Central memory CD4-positive, alpha-beta T cell (primary cell): ENCODE measurements at places on chromosomes 2 and 18.

- DNase-seq, result no peak
Measured at GRCh38 chr2:46534589-46534988, 55.2 kb downstream of the TMEM247 start.

DNA sequence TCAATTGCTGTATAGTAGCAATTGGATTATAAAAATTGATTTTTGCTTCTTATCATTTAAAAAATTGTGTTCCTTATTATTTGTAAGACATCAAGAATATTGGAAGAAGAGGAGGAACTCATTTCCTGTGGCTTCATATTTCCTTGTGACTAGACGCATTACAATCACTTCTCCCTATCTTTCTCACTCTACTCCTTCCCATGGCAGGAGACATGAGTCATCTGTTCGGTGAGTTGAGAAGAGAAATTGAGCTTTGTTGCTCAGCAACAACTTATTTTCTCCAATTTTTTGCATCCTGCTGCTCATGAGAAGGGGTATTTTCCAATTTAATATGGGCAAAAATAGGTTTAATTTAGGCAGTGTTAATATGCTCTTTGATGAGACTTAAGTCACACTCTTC, 1783.9 kb downstream of the SUCLG1 start:
- no peak for DNase-seq

DNA sequence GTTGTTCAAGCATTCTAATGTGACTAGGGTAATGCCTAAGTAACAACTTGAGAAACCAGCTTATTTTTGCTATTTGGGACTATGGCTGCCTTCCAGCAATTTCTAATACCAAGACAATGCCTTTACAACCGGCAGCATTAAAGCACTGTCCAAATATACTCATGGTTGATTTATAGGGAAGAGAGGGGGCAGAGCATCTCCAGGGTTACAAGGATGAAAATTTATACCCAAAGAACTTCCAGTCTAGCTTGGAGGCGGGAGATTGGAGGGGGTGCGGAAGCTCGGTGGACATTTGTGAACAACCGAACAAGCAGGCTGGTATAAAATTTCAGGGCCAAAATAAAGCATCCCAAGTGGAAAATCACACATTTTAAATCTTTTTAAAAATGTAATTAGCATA, 294.9 kb upstream of the STON1 start:
- DNase-seq, result no peak

GRCh38 chr2:96146153-96146880, 1.1 kb upstream of the DUSP2 start:
- DNase-seq, result peak; percentile 95

- DNase-seq, result no peak
Measured at GRCh38 chr2:96436416-96436815, 68.7 kb downstream of the NEURL3 start.

GRCh38 chr18:59876310-59876626, 23.5 kb upstream of the PMAIP1 start:
- no peak for DNase-seq

DNA sequence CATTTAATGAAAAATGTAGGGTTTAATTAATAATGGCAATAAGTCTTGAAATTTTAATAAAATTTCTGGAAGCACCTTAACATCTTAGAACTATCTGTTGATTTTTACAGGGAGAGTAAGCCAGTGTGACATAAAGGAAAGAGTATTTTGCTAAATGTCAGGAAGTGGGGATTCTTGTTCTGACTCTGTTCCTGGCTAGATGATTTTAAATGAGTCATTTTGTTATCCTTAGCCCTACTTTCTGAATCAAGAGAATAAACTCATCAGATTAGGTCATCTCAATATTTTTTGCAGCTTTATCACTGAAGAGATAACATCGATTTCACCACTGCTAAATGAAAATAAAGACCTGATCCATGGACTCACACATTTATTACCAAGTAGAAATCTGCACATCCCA, 377.5 kb upstream of the CYRIA start:
- DNase-seq, result no peak

- DNase-seq, result no peak
Measured at GRCh38 chr18:460791-461190, 39.7 kb downstream of the COLEC12 start.

GRCh38 chr2:37984176-37984575, 59.1 kb downstream of the RMDN2 start:
- no peak for DNase-seq

DNA sequence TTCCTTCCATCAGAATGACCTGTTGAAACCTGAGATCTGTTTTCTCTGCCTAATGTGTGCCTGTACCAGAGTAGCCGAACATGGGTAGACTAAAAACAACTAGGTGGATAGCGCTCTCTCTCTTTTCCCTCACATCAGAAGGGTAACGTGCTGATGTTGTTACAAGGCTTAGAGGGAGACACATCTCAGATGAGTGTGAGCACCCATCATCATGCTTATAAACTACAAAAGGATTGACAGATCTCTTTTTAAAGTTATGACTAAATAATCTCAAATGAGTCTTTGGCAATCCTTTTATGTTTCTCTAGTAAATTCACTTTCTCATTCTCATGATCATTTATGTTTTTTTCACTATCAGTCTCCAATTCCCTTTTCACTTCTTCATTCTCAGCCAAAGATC, 75.5 kb upstream of the CCDC141 start:
- DNase-seq, result no peak

DNA sequence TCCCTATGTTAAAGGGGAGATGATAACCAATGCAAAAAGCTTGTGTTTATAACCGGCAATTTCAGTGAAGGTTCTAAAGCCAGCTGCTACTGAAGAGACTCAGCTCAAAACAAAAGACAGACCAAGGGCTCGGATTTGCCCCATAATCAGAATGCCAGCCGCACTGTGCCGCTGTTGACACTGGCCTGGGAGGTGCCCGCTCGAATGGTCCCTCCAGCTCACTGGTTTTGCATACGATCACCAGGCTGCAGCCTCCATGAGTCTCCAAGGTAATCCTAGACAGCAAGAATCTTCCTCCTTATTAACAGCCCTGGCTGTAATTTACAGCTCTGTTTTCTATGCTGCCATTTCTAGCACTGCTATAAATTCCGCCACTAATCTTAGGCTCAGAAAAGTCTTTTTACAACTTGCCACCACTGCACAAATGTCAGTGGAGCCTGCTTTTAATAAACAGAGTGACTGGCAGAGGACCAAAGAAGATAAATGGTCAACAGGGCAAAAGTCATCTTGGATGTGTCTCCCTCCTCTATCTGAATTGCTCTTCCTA, 155.7 kb upstream of the SH3BP4 start:
- DNase-seq, result no peak

- no peak for DNase-seq
Measured at GRCh38 chr2:178482437-178482836, 2.2 kb downstream of the PLEKHA3 start.

DNA sequence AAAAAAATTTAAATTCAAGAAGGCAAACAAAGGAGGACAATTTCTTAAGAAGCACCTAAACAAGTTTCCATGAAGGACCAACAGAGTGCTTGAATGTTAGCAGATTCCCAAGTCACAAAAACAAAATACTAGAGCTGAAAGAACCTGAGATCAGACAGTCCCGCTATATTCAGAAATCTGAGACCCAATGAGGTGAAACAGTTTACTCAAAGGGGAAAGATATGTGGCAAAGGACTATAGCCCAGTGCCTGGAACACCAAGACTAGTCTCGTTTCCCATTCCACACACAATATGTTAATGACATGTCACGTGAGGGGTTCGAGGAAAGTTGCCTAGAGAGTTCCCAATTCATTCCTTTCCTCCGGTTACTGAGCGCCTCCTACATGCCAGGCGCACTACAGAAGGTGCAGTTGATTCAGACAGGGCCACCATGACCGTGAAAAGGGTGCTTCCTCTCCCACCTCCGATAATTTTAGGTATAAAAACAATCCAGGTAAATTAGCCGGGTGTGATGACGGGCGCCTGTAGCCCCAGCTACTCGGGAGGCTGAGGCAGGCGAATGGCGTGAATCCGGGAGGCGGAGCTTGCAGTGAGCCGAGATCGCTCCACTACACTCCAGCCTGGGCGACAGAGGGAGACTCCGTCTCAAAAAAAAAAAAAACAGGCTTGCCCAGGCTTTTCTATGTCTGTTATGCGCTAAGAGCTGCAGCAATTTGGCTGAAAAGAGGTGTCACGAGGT, 617 bp downstream of the SRBD1 start:
- DNase-seq, result no peak

DNA sequence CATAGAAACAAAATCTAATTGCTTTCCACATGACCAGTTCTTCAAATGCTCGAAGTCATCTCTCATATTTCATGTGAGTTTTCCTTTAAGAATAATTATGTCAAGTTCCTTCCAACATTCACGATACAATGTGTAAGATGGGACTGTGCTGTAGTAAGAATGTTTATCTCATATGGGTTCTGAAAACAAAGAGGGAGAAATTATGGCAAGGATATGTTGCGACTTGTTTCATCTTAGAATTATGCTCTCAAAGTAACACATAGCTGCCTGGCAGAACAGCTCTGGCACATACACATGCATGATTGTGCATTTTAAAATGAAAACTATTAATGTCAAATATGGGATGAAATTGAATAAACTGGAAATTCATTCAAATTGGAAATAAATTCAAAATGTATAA, 314.8 kb upstream of the ACVR2A start:
- no peak for DNase-seq

GRCh38 chr2:136065384-136065783, 52.6 kb downstream of the CXCR4 start:
- no peak for DNase-seq

GRCh38 chr2:40471866-40472265, 20.0 kb upstream of the SLC8A1 start:
- DNase-seq, result no peak

GRCh38 chr2:226673314-226673723, 126.3 kb downstream of the IRS1 start:
- no peak for DNase-seq

- DNase-seq, result no peak
Measured at GRCh38 chr2:125167152-125167551, 1142.1 kb downstream of the CNTNAP5 start.

DNA sequence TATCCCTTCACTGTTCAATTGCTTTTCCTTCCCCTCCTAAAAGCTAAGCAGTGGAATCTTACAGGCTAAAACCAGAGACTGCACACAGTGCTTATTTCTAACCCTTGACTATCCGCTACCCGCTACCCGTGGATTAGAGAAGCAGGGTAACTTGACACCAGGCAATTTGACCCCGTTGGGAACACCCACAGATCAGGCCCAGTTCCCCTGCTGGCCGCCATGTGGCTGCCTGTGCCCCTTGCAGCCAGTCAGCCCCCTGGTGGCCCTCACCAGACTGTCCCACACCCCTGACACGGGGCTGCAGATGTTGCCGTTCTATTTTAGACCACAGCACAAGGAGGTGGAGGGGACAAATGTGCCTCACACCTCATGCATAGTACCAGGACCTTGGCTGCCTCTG, 74.8 kb downstream of the TXNL1 start:
- no peak for DNase-seq

DNA sequence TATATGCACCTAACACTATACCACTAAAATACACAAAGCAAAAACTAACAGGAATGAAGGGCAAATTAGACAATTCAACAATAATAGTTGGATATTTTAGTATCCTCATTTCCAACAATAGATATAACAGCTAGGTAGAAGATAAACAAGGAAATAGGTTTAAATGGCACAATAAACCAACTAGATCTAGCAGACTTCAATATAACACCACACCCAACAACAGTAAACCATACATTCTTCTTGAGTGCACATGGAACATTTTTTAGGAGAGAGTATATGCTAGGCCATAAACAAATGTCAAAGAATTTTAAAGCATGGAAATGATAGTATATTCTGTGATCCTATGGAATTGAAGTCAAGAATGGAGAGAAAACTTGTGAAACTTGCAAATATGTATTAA, 138.4 kb downstream of the NDUFA10 start:
- no peak for DNase-seq

DNA sequence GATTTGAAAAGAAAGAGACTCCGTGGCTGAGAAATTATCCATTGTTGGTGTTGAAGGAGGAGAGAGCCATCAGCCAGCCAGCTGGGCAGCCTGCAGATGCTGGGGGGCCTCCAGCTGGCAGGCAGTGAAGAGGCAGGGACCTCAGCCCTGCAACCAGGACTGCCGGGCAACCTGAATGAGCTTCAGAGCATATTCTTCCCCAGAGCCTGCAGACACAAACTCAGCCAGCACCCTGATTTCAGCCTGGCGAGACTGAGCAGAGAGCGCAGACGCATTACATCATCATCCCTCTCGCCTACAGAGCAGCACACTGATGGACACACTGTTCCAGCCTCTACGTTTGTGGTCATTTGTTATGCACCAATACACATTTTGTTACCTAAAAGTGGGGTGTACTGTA, 150.7 kb upstream of the RAB6C start:
- DNase-seq, result no peak

- DNase-seq, result no peak
Measured at GRCh38 chr2:178830451-178830850, 23.2 kb upstream of the TTN start.

GRCh38 chr18:57214976-57215375, 68.1 kb downstream of the BOD1L2 start:
- no peak for DNase-seq

DNA sequence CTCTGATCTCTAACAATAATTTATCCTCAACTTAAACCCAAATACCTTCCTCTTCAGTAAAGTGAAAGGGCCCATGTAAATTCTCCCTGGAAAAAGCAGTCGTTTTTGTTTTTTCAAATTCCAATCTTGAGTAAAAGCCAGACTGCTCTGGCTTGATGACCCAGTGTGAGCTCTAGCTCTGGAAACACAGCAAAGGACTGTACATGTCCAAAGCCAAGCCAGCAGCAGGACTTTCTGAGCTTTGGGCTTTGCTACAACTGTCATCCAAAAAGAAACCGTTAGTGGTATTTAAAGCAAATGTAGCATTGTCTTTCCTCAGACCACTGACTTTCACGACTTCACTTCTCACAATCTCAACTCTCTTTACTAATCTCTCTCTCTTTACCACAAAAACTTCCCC, 25.4 kb downstream of the SH3YL1 start:
- DNase-seq, result no peak

DNA sequence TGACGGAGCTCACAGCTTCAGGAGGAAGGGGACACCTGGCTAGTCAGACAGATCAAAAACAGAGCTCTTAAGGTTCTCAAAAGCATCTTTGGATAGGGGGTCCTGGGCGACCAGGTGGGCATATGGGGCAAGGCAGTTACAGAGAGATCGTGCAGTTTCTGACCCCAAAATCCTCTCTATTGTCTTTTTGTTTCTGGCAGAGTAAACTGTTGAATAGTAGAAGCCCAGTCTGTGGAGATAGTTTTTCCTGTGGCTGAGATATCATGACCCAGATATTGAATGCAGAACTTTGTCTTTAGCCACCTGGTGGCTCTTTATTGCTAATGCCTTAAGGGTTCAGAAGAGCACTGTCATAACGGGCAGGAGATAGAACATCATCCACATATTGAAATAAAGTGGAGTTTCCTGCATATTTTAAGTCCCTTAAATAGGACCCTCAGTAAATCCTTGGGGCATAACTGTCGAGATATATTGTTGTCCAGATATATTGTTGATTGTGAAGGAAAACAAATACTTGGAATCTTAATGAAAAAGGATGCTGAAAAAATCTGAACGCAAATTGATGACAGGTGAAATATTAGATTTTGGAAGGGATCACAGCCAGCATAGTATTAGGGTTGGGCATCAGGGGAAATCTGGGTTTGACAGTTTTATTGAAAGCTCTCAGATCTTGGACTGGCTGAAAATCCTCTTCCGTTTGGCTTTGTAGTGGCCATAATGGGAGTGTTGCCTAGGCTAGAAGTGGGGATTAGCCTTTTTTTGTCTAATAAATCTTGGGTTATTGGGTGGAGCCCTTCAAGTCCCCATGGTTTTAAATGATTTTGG, 14.1 kb upstream of the ZDBF2 start:
- DNase-seq, result no peak

- peak; percentile 94 for DNase-seq
Measured at GRCh38 chr2:65056215-65057053, at the start of gene CEP68. Gene CEP68, plus strand, starts transcription at chr2:65056416. Its CDS starts 13,029 bp downstream, at chr2:65069445.

GRCh38 chr18:68728081-68728700, 13.3 kb upstream of the TMX3 start:
- no peak for DNase-seq
